ENCODE measurements at places on chromosomes 4 and X. TPM values are rescaled to one million over a fixed set of nuclear protein-coding genes. Genes with fewer than 3 reads are reported as not detected.

Gene RAP2C
- 11.8 TPM for total RNA-seq

Gene TET2
- total RNA-seq = 31.9 TPM

Gene JAKMIP1
- 5.2 TPM for total RNA-seq

Gene ENPEP
- 5.2 TPM for total RNA-seq

Gene LINC00632
- total RNA-seq = 140 TPM

Gene GSTCD
- 9.1 TPM for total RNA-seq

Gene PPP4R3C
- total RNA-seq = not detected

Gene LRP2BP
- 0.49 TPM for total RNA-seq

Gene BANK1
- 1.5 TPM for total RNA-seq

Gene KCNIP4
- total RNA-seq = not detected

Gene DGAT2L6
- total RNA-seq = not detected

Gene FMR1NB
- not detected for total RNA-seq

Gene ARSJ
- 5.4 TPM for total RNA-seq

Gene TEX13B
- total RNA-seq = not detected

Gene GRSF1
- 35.1 TPM for total RNA-seq

Gene KIT
- 16.7 TPM for total RNA-seq

Gene FRAS1
- total RNA-seq = 8.8 TPM

Gene GABRE
- total RNA-seq = 176 TPM

Gene SORCS2
- total RNA-seq = 5.4 TPM

Gene PCDH7
- 23.1 TPM for total RNA-seq

Gene GRIA2
- 0.49 TPM for total RNA-seq

Gene RTL5
- 4.4 TPM for total RNA-seq

Gene JADE1
- 29.0 TPM for total RNA-seq

Gene GASK1B
- total RNA-seq = 24.3 TPM

Gene TRAM1L1
- total RNA-seq = 1.5 TPM

Gene PFKFB1
- total RNA-seq = not detected

Gene UBA6
- total RNA-seq = 36.3 TPM

Gene ADH1C
- 25.3 TPM for total RNA-seq

Gene CPZ
- total RNA-seq = 26.3 TPM

Gene DMP1
- total RNA-seq = not detected

Gene TBC1D8B
- total RNA-seq = 4.7 TPM

Gene IL13RA1
- total RNA-seq = 25.8 TPM

Gene GUCY1B1
- total RNA-seq = 22.8 TPM

Gene COX7B2
- not detected for total RNA-seq

Gene DTHD1
- total RNA-seq = 0.49 TPM

Gene AKAP4
- total RNA-seq = not detected

Gene POU4F2
- not detected for total RNA-seq

Gene INPP4B
- total RNA-seq = 21.1 TPM

Gene BTK
- 4.4 TPM for total RNA-seq

Gene USP26
- total RNA-seq = not detected

Gene SPON2
- 72.2 TPM for total RNA-seq

Gene RPS6KA6
- 2.7 TPM for total RNA-seq

Gene XKRX
- total RNA-seq = 0.74 TPM

Gene CSAG1
- not detected for total RNA-seq

Gene HDAC8
- 33.4 TPM for total RNA-seq

Gene ARX
- not detected for total RNA-seq

Gene TLR8
- total RNA-seq = 0.25 TPM

Gene RNF212
- total RNA-seq = 7.9 TPM

Gene HERC3
- total RNA-seq = 32.9 TPM

Gene SPANXA1
- total RNA-seq = not detected

Gene CENPE
- total RNA-seq = 2.2 TPM

Gene JCHAIN
- total RNA-seq = 2.7 TPM

Gene FOXP3
- 1.5 TPM for total RNA-seq

Gene CD99
- 282 TPM for total RNA-seq

Gene SAGE1
- total RNA-seq = not detected

Gene HPGDS
- total RNA-seq = 0.98 TPM

Gene KLHL13
- 10.6 TPM for total RNA-seq

Gene PDZD4
- total RNA-seq = 10.3 TPM
